ENCODE measurements at places on chromosomes 5 and 9.

DNA sequence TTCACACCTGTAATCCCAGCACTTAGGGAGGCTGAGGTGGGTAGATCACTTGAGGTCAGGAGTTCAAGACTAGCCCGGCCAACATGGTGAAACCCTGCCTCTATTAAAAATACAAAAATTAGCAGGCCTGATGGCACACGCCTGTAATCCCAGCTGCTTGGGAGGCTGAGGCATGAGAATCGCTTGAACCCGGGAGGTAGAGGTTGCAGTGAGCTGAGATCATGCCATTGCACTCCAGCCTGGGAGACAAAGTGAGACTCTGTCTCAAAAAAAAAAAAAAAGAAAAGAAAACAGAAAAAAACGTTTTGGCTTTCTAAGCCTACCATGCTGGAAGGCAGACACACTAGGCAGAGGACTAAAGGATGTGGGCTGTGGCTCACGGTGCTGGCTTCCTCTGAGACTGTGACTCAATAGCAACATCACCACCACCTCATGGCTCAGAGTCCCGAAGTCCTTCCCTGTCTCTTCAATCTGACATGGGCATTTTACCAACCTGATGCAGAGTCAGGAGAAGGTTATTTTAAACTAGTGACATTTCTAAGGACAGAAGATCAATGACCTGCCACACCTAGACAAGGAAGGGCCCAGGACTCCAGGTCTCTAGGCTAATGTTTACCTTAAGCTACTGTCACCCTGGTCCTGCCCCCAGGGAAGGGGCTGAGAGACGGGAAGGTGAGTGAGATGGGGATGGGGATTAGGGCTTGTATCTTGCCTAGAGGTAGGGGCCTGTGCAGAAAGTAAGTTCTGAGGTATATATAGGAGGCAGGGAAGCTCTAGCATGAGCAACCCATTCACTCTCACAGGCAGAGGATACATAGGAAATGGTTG is 3.7 kb downstream of the ECSCR start:
- DNase-seq: peak; percentile 75

- DNase-seq: no peak
Observed at GRCh38 chr5:40623480-40624420, 56.0 kb upstream of the PTGER4 start.

GRCh38 chr5:111131356-111131755 is 39.2 kb downstream of the WDR36 start:
- DNase-seq: no peak

DNA sequence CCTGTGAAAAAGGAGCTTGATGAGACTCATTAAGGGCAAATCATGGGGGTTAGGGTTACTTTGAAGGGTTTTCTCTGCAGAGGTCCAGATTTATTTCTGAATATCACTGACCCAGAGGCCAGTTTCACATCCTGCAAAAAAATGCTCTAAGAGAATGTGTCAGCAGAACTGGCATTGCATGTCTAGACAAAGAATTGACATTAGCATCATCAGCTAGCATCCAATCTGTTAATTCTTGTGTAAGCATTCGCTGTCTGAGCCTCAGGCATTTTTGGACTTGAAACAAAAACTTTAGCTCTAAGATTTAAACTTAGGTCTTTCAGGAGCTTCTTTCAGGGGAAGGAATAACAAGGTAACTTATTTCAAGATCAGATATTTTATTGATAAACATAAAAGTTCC is 187.9 kb upstream of the ELL2 start:
- DNase-seq: no peak

GRCh38 chr5:79802406-79802805 is 112.8 kb downstream of the CMYA5 start:
- DNase-seq: no peak

DNA sequence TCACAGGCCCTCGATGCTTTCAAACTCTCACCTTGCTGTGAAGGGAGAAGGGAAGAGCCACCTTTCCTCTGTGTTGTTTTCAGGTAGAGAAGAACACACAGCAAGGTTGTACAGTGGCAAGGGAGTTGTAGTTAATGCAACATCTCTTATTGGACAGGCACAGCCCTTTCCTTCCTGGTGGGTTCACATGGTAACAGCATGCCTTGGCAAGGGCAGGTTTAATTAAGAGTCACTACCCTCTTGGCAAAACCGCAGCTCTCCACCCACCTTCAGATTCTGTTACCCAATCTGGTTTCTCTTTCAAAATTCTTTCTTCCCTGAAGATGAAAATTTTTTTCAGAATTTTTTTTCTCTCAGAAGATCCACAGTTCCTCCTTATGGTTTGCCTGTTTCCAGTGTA is 253.1 kb downstream of the TLR4 start:
- DNase-seq: no peak

DNA sequence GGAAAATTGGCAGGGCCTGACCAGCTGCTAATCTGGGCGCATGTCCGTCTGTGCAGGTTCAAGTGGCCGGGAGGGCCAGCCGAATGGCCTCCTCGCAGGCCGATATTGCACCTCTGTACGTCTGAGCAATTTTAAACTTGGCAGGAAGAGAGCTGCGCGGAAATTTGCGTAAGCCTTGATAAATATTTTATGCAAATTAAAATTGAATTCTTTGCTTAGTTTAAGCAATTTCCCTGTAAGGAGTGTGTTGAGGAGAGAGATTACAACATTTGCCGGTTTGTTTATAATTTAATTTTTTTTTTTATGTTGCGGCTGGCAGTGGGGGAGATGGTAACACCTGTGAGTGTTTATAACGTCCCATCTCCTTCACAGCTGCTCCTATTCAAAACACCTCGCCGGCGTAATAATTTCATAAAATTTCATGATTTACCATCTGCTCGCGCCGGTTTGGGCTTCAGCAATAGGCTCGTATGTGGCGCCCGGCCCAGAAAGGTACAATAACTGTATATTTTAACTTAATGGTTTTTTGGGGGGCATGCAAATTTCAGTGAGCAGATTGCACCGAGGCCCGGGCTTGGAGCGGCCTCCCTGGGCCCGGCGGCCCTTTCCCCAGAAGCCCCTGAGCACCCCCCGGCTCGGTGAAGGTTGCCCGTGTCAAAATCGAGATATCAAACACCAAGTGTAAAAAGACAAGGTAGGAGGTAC is 269.4 kb upstream of the MVB12B start:
- no peak for DNase-seq

- DNase-seq: no peak
Observed at GRCh38 chr9:32992595-32993238, 8.7 kb downstream of the APTX start.

- peak; percentile 55 for DNase-seq
Observed at GRCh38 chr9:112334432-112334841, 1.0 kb upstream of the PTBP3 start.

GRCh38 chr5:137741718-137742117 is 5.8 kb upstream of the KLHL3 start:
- no peak for DNase-seq

GRCh38 chr9:93468763-93469456 is 15.5 kb upstream of the FAM120AOS start:
- no peak for DNase-seq

DNA sequence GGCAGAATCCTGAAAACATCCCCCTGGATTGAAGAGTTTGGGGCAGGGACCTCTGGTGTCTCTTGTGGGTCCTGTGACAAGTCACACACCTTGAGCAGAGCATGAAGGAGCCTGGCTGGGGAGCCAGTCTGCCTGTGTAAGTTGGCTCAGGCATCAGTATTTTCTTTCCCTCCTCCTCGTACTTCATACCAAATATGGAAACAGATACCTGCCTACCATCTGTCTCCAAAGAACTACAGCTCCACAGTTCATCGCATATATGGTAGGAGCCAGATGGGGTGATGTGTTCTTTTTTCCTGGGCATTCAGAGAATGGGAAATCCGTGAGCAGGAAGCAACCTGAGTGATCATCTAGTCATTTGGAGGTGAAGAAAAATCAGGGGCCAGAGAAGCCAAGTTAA is 177.3 kb upstream of the RAD23B start:
- no peak for DNase-seq

GRCh38 chr5:163506726-163507125 is 1.3 kb downstream of the MAT2B start:
- peak; percentile 32 for DNase-seq

DNA sequence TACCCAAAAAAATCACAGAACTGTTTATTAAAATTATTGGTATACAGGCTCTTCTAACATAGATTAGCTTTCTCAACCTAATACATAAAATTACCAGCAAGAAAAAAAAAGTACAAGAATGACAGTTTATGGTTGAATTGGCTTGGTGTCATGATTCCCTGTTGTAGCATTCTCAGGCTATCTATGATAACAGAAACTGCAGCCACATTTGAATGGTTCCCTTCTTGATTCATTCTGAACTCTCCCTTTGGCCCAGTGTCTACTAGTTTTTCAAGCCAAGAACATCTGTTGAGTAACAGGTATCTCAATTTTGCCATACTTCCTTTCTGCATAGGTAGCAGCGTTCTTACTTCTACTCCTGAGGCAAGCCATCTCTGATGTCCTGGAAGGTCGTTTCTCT is 3.0 kb downstream of the SPIN1 start:
- peak; percentile 25 for DNase-seq

GRCh38 chr5:97670447-97670846 is 487.4 kb upstream of the RIOK2 start:
- DNase-seq: no peak

DNA sequence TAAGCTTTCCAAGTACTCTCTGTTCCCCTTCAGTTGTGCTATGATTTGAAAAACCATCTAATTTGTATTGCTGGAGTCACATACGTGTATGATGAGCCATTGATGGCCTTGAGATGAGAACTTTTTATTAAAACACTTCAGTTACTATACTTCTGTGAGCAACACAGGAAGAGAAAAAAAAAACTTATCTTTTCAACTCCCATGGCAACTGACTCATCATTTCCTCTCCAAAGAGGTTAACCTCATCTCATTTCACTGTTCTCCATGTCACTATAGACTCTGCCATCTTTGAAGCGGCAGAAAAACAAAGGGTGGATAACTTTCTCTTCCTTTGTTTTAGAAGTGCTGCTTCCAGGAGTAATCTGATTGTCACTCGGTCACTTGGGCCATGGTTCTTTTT is 104.3 kb upstream of the PCSK1 start:
- DNase-seq: no peak

- no peak for DNase-seq
Observed at GRCh38 chr5:95669540-95669939, 13.3 kb downstream of the SPATA9 start.

- no peak for DNase-seq
Observed at GRCh38 chr5:133686566-133686965, 74.2 kb upstream of the FSTL4 start.

- no peak for DNase-seq
Observed at GRCh38 chr9:94586814-94587213, 6.8 kb downstream of the FBP2 start.

GRCh38 chr9:24776226-24776625 is 230.5 kb upstream of the IZUMO3 start:
- no peak for DNase-seq

DNA sequence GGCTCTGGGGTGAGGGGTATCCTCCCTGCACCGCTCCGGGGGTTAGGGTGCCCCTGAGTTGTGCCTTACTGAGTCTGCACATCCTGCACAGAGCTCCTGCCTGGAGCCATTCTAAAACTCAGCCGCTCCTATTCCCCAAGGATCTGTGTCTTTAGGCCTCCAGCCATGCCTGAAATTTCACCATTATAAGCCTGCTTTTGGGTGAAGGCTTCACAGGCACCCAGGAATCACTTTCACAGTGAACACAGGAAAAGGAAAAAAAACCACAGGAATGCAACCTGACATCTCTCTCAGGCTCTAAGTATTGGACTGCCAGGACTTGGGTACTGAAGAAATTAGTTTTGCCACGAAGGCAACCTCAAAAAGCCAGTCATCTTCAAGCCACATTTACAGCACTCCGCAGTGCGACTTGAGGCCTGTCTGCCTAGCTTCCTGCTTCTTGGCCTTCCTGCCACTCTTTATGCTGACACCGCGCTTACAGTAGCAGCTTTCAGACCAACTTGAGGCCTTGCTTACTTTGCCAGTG is 30.9 kb downstream of the GALNT10 start:
- no peak for DNase-seq

DNA sequence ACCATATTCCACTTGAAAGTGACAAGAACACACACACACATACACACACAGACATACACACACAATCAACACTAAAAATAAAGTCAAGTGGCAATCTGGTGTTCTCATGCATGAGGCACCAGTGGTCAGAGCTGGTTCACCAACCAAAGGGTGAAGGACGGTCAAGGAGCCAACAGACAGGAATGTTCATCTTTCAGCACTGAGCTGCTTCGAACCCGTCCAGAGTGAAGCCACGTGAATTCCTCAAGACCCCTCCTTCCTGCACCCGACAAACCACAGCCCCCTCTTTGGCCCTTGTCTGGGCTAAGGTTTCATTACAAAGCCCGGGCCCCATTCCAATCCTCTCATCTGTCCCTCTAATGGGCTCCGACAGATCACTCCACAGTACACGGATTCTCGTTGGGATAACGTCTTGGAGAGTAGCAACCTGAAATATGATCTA is 84.5 kb upstream of the SMIM23 start:
- no peak for DNase-seq

- no peak for DNase-seq
Observed at GRCh38 chr5:138148811-138149210, 9.6 kb upstream of the NME5 start.

DNA sequence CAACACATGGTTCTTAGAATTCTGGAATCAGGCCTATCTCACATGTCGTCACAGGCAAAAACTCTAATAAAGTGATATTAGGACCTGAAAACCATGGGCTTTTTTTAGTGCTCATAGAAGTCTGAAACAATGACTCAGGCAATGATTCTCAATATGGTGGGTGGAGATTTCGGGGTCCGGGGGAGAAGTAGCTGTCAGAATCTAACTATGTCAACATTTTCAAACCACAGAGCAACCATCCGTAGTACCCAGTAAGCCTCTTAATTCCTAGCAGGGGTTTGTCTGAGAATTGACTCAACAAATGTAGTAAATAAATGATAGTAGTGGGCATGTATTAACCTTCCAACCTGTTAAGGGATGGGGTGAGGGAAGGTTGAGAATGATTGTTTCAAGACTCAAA is 2.6 kb downstream of the AMACR start:
- peak; percentile 51 for DNase-seq

GRCh38 chr5:104987074-104987473 is 1424.5 kb upstream of the NUDT12 start:
- no peak for DNase-seq

GRCh38 chr5:122076669-122077365 is 1.2 kb downstream of the LOX start:
- peak; percentile 51 for DNase-seq

DNA sequence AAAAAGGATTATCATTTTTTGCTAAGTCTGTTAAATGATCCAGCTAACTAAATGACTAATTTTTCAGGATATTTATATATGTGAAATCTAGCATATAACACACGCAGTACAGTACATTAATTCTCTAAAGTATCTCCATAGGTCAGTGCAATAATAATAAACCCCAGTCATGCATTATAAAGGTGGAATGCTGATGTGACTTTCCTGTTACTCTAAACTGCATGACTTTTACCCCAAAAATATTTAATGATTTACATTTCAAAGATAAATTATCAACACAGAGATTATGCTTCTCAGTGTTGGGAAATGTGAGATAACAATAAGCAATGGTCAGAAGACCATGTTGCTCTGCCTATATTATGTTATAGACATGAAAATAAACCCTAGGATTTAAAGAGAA is 34.1 kb upstream of the PAM start:
- no peak for DNase-seq

- no peak for DNase-seq
Observed at GRCh38 chr5:173968154-173968797, 20.7 kb upstream of the C5orf47 start.

- DNase-seq: no peak
Observed at GRCh38 chr9:112520656-112521055, 34.0 kb downstream of the KIAA1958 start.

GRCh38 chr9:92414566-92414965 is 9.7 kb downstream of the OMD start:
- DNase-seq: no peak
